ENCODE measurements at places on chromosomes 1 and 21. TPM values are rescaled to one million over a fixed set of nuclear protein-coding genes. Genes with fewer than 3 reads are reported as not detected.

DNA sequence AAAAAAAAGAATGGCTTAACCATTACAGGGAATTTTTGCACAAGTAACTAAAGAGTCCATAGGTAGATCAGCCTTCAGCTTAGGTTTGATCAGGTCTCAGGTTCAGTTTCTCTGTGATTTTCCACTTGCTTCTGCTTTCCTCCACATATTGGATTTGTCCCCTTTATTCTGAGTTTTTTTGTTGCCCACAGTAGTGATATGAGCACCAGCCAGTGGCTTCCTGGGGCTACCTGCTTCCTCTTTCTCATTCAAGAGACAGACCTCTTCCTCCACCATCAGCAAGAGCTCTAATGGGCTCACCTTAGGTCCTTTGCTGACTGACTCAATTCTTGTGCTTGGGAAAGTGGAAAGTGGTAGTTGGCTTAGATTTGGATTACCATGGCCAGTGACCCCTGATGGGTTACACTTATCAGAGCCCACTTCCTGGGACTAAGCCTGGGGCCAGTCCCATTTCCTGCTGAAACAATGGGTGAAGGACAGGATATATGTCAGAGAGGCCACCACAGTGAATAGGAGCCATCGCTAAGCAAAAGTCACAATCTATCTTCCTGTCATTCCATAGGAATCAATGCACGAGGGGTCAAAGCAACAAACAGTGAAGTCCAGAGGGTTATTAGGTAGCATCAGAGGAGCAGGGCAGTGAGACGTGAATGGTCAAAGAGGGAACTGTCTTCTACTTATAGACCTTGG is 12.8 kb upstream of the PLA2G2E start:
- DNase-seq: no peak

DNA sequence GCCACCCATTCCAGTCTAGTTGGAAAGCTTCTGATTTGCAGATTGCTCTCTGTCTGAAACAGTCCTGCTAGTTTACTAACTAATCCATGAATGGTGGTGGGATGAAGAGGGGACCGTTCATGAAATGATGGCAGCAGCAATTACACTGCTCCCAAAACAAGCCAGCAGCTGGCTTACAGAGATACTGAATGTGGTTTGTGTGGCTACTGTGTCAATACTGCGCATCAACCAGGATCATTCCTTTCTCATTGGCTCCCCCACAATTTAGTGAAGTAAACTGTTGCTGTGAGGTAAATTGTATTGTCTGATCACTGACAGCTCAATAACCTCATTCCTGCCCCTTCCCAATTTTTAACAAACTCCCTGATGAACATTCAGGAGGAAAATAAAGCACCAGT is 191.3 kb upstream of the LMO4 start:
- no peak for DNase-seq

DNA sequence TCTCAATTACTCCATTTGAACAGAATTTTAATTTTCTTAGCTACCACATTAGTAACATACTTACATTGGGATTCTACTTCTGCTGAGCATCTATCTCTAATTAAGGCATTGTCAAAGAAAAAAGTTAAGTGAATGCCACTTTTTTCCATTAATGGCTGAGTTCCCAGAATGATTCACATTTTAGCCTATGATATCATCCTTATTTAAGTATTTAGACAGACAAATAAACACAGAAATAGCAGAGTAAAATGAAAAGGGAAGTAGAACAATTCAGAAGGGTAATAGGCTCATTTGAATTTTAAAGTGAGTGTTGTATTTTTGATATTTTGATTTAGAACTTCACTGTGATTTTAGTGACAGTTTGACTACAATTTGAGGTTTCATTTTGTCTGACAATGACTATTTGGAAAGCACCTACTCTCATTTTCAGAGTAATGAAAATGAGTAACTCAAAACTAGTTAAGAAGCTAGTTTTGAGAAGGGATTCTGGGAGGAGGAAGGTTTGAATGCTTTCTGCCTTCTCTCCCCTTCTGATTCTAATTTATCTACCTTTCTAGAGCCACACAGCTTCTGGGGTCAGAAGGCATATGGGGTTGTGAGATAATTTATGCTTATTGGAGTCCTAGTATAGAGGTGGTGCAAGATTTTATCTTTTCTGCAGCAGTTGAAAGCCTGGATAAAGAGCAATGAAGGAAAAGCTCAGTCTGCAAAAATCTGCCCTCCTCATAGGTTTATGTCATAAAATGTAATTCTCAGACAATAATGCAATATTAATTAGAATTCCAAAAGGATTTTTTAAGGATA is 15.5 kb downstream of the LYPLAL1 start:
- peak; percentile 83 for DNase-seq

DNA sequence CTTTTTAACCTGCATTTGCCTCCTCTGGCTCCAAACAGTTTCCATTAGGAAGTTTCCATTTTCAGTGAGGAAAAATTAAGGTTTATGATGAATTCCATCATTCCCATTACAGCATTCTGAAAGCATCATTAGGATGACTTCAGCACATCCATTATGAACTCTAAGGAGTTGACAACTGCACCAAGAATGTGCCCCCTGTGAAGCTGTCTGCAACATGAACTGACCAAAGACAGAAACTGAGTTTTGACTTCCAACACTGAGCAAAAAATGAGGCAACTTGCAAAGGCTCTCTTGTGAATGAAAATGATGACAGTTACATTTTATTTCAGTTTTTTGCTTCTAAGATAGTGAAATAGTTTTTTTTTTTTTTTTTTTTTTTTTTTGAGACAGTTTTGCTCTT is 18.3 kb upstream of the KCNE1 start:
- DNase-seq: no peak

The KLHDC7A gene
- total RNA-seq: 0.17 TPM

GRCh38 chr1:28899267-28899666 is 15.1 kb upstream of the EPB41 start:
- DNase-seq: no peak

DNA sequence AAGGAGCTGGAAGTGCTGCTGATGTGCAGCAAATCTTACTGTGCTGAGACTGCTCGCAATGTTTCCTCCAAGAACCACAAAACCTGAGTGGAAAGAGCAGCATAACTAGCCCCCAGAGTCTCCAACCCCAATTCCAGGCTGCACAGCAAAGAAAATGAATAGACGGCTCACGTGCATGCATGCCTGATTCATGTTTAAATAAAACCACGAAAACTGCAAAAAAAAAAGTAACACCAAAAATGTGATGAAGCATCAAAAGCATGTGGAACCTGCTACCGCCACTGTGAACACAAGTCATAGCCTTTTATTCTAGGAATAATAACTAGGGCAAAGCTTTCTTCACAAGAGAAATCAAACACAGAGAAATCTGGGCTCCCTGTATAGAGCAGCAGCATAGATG is 9.6 kb upstream of the TRNP1 start:
- no peak for DNase-seq

- DNase-seq: no peak
Measured at GRCh38 chr1:82045221-82045620, 244.5 kb downstream of the ADGRL2 start.

The SPOCD1 gene
- total RNA-seq: 2.0 TPM

DNA sequence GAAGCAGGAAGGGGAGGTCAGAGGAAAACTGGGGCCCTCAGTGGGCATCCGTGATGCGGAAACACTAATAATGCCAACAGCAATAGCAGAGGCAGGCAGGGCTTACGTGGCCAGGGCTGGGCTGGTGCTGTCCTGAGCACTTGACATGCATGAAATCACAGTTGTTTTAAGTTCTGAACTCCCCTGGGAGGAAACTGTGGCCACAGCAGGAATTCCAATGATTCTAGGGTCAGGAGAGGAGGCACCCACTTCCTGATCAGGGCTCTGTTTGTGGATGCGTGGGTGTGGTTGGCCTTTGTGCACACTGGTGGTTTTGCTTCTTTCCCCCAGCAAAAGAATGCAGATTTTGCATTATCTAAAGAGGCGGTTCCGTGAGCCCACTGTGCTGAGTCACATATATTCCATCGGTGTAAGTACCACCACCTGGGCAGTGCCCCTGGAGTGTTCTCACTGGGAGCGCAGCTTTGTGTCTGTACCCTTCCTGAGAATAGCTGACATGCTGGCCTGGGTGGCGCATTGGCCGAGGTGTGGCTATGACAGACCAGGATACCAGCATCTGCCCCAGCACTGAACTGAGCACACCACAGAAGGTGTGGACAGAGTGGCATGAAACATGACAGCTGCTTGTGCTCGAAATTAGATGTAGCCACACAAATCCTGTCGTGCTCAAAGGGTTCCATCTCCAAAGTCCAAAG is 71.0 kb downstream of the PDE9A start:
- DNase-seq: peak; percentile 88

DNA sequence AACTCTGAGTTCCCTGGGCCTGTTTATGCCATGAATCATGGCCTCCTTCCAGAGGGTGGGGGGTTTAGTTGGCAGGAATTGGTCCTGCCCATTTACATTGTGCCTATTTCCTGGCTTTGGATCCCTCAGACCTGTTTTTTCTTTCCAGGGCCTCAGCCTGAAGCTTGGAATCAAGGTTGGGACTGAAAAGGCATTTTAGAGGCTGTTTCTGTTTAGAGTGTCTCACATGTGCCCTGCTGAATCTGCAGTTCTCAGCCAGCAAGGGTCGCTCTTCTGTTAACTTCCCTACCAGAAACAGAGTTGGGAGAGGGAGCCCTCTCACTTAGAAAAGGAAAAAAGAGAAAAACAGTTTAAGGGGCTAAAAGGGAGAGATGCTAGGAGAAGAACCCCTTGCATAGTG is 191.1 kb downstream of the PTPRC start:
- DNase-seq: peak; percentile 62

DNA sequence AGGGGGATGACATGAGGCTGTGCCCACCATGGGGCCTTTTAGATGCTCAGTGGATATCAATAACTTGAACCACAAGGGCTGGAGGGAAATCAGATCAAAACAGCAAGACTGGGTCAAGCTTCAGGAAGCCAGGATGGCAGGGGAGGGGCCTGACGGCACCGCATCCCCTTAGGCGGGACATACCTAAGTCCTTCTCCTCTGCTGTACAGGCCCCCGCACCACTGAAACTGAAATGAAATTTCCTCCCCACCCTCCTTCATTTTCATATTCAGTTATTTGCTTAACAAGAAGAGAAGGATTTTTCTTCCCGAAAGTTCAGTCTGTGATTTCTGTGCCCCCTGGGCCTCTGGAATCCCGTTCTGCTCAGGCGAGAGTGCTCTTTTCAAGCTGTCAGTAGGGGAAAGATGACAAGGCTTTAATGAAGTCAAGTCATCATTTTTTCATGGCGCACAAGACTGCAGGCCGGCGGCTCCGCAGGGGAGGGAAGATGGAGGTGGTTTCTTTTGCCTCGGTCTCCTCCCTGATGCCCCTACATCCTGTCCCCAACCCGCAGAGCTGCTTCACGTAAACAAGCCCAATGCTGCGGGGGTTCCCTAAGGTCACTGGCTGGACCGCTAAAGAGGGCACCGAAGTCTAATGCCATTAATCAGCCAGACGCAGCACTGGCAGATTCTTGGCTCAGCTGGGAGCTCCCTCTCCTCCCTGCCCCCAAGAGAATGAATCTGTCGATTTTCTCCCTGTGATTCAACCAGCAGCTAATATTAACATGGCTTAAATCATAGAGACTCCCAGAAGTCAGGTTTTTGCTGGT is 264.8 kb downstream of the C1orf94 start:
- DNase-seq: no peak

DNA sequence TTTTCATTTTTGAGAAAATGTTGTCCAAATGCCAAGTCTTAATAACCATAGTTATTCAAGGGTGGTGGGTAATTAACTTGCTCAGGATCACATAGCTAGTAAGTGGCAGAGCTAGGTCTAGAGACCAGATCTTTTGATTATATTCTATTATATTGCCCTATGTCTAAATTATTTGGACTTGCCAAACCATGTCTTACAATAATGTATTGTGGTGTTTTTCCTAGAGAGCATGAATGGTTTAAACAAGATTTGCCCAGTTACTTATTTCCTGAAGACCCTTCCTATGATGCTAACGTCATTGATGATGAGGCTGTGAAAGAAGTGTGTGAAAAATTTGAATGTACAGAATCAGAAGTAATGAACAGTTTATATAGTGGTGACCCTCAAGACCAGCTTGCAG is 58.6 kb downstream of the PRKAA2 start:
- no peak for DNase-seq

DNA sequence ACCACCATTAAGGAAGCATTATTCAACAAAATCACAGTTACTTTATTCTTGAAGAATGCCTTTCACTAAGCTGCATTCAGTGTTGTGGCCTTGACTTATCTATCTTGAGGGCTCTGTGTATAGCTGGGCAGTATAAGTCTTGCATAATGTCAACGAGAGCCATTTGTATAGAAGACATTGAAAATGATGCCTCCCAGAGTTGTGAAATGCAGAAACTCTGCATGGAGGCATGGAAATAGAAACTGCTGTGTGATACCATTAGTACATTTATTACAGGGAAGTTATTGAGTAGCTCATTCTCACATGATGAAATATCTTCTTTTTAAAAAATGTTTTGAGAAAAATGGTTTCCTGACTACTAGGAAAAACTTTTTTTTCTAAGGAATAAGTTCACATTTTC is 111.4 kb upstream of the SNX7 start:
- no peak for DNase-seq

The PLEKHG5 gene
- total RNA-seq: 50.9 TPM

DNA sequence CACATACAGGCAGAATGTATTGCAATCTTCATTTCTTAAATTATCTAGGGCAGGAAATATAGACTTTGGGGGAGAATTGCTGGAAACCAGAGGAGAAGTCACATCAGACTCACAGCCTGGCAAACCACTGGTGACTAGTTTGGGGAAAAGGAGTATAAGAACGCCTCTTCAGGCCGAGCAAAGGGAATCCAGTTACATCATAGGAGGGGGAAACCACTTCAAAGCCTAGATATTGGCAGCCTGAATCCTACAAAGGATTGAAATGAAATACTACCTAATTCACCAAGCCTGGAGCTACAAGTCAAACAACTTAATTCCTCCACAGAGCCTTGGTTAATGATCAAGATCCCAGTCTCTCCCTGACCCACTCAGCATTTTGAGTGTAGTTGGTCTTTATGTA is 121.7 kb downstream of the SLC30A10 start:
- no peak for DNase-seq

The SPATA21 gene
- under 0.01 TPM for total RNA-seq

- DNase-seq: no peak
Measured at GRCh38 chr1:185821612-185822385, 87.6 kb downstream of the HMCN1 start.

GRCh38 chr1:232012773-232013386 is 386.3 kb downstream of the DISC1 start:
- peak; percentile 99 for DNase-seq

The ERG gene
- total RNA-seq: 98.8 TPM

The LEMD1 gene
- not detected for total RNA-seq

Data from dermis blood vessel endothelial cell (primary cell).